Calu3 (cell line): ENCODE measurements at places on chromosomes 5 and 9. TPM values are rescaled to one million over a fixed set of nuclear protein-coding genes. Genes with fewer than 3 reads are reported as not detected.
A peak's percentile ranks its signal among the peaks of the same experiment; 100 is the strongest.

DNA sequence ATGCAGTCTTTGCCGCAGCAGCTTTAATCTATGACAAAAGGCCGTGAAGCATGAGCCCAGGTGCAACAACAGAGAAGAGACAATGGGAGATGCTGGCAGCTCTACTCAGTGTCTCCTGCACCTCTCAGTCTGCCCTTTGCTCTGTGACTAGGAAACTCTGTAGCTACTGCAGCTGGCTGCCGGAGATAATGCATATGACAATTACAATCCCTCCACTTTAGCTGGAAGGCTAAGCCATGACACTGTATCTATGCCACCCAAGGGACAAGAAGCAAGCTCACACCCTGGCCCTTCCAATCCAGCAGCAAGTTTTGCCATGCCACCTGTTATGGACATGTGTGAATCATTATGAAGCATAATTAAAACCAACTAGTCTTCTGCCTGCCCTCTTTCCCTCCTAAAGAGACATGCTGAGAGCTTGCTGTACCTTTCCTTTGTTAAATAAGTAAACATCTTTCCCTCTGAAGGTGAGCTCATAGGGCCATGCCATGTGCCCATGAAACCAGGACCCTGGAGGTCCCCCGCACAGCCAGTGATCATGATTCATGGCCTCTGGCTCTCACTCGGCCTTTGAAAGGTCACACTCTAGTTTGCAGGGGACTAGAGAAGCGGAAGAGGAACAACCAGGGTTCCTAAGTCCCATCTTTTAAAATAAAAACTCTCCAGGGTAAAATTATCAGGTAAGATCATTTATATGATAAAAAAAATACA is 219.4 kb downstream of the SPOCK1 start:
- H3K4me3 ChIP-seq, result no peak overlapping the region
- no peaks in the 10 kb centered on the region for H3K36me3 ChIP-seq
- no peaks in the 10 kb centered on the region for H3K4me1 ChIP-seq
- no peak for DNase-seq

DNA sequence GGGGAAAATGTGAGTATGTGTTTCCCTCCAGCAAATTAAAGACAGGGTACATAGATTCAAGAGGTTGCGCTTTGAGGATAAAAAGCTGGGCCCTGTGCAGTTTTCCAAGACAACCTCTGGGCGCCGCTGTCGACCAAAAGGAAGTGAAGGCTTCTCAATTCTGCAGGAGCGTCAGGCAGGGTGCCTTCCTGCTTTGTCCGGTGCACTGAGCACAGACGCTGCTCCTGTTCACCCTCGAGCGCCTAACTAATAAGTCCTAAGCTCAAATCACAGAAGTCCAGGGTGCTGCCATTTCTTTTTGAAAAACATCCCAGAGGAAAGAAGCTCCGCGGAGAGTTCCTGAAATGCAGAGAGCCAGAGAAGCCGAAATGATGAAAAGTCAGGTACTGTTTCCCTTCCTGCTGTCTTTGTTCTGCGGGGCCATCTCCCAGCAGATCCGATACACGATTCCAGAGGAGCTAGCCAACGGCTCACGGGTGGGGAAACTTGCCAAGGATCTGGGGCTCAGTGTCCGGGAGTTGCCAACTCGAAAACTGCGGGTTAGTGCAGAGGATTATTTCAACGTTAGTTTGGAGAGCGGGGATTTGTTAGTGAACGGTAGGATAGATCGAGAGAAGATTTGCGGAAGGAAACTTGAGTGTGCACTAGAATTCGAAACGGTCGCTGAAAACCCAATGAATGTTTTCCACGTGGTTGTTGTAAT is at the start of gene PCDHGB1:
Gene PCDHGB1 (plus strand): TSS at position 183 of the 703 bp plus-strand sequence. CDS start 162 bp downstream, at position 345.
- no peaks in the 10 kb centered on the region for H3K27me3 ChIP-seq
- H3K4me3 ChIP-seq, result no peak within 1 kb of the TSS
- no peak within 1 kb of the TSS for H3K27ac ChIP-seq

- no peak for DNase-seq
- no peaks in the 10 kb centered on the region for H3K27me3 ChIP-seq
- H3K4me3 ChIP-seq, result no peak overlapping the region
- H3K36me3 ChIP-seq, result no peaks in the 10 kb centered on the region
- no peaks in the 10 kb centered on the region for H3K4me1 ChIP-seq
These were observed 109.2 kb downstream of the ADAMTS19 start for GRCh38 chr5:129569295-129569694.

The ZDHHC21 gene
- 10.6 and 11.8 TPM in 2 replicates for total RNA-seq

The C5orf58 gene
- total RNA-seq, result not detected in 2 replicates

The NXNL2 gene
- total RNA-seq, result 1.4 TPM in 2 replicates

The PCDHGA6 gene
- total RNA-seq, result 0.71 and 0.80 TPM in 2 replicates

The PDLIM4 gene
- 15.4 and 20.8 TPM in 2 replicates for total RNA-seq

The PTGES gene
- total RNA-seq, result 6.3 and 7.4 TPM in 2 replicates

GRCh38 chr9:4794691-4795090 is 1.9 kb downstream of the RCL1 start:
- no peak for DNase-seq
- peaks cover 26% of the 10 kb centered on the region for H3K36me3 ChIP-seq
- H3K27ac ChIP-seq, result no peak overlapping the region
- peaks cover 27% of the 10 kb centered on the region for H3K4me1 ChIP-seq
- H3K4me3 ChIP-seq, result peak overlapping the region; percentile 83

The LCN1 gene
- not detected in 2 replicates for total RNA-seq

DNA sequence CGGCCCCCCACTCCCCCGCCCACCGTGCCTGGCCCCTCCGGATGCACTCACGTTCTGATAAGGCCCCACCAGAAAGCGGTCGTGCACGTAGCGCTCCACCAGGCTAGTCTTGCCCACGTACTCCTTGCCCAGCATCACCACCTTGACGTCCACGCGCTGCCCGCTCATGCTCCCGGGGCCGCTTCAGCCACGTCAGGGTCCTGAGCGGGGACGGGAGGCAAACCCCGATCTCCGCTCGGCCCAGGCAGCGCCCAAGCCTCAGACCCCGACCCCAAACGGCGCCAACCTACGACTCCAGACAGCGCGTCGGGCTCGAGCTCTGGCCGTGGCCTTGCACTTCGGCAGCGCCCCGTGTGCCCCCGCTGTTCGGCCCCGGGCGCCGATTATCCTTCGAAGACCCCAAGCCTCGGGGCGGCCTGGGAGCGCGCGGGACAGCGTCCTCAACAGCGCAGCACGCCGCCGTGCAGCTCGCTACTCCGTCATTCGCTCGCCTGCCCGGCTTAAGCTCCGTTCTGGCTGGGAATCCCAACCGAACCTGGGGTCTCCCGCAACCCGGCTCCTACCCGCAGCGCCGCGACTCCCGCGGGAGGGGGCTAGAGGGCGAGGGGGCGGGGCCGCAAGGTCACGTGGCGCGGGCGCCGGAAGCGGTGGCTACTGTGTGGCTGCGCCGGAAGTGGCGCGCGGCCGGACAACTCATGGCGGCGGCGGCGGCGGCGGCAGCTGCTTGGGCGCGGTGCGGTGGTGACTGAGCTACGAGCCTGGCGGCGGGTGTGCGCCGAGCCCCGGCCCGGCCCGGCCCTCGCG is at the start of the genes PRELID1 and RAB24:
Gene PRELID1 (plus strand): TSS at position 679 of the 804 bp plus-strand sequence. CDS start 187 bp downstream, outside the sequence.
Gene RAB24 (minus strand): TSS at position 599 of the 804 bp plus-strand sequence. CDS start 431 bp downstream, at position 168.
- peak; percentile 96 for DNase-seq
- H3K36me3 ChIP-seq, result peaks cover 73% of the 10 kb centered on the region
- H3K4me1 ChIP-seq, result peaks cover 60% of the 10 kb centered on the region
- H3K27ac ChIP-seq, result peak within 1 kb of the TSS; percentile 89

The CCDC192 gene
- total RNA-seq, result 2.1 and 2.5 TPM in 2 replicates

- H3K4me1 ChIP-seq, result peaks cover 26% of the 10 kb centered on the region
- H3K4me3 ChIP-seq, result peak overlapping the region; percentile 80
- peaks cover 37% of the 10 kb centered on the region for H3K36me3 ChIP-seq
- DNase-seq, result peak; percentile 83
- H3K27ac ChIP-seq, result peak overlapping the region; percentile 96
- H3K27me3 ChIP-seq, result no peaks in the 10 kb centered on the region
These were observed 2.5 kb upstream of the ZNF608 start for GRCh38 chr5:124748687-124749594.

DNA sequence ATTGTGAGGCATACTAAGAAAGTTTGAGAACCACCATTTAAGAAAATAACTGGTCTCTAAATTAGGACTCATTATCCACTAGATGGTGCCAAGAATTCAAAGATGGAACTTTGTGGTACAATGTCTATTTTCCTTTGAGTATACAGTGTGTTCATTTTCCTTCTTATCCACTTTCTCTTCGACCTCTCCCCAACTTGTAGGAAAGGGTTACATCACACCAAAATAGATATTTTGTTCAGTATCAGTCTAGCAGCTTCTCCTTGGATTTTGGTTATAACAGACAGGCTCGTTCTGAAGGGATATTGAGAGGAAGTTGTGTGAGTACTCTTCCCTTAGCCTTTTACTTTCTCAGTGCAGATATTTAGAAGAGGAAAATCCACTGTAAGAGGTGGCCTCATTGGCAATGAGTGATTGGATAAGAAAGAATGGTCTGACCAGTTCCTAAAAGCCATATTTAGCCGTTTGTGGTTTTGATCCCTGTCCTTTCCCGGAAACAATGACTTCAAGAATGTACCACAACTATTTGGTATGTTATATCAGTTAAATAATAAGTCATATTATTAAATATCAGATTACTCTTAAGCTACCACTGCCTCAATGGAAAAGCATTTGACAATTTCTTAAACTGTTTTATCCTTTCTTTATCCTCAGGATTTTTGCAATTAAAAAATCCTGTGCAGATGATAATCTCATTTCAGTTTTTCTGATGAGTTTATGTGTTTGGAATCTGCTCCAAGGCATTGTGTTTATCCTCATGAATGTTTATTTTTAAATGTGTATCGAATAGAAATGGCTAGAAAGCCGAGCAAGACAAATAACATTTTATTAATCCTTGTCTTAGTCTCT is 69.0 kb upstream of the GRAMD2B start:
- H3K27ac ChIP-seq, result peak overlapping the region; percentile 96
- peak; percentile 62 for DNase-seq
- no peaks in the 10 kb centered on the region for H3K27me3 ChIP-seq
- H3K4me3 ChIP-seq, result peak overlapping the region; percentile 68
- peaks cover 64% of the 10 kb centered on the region for H3K4me1 ChIP-seq

The MTREX gene
- 73.9 and 79.0 TPM in 2 replicates for total RNA-seq

GRCh38 chr9:132546148-132547051 is 36.0 kb upstream of the BARHL1 start:
- H3K4me1 ChIP-seq, result peaks cover 37% of the 10 kb centered on the region
- peak; percentile 59 for DNase-seq
- H3K4me3 ChIP-seq, result peak overlapping the region; percentile 24
- peak overlapping the region; percentile 91 for H3K27ac ChIP-seq

DNA sequence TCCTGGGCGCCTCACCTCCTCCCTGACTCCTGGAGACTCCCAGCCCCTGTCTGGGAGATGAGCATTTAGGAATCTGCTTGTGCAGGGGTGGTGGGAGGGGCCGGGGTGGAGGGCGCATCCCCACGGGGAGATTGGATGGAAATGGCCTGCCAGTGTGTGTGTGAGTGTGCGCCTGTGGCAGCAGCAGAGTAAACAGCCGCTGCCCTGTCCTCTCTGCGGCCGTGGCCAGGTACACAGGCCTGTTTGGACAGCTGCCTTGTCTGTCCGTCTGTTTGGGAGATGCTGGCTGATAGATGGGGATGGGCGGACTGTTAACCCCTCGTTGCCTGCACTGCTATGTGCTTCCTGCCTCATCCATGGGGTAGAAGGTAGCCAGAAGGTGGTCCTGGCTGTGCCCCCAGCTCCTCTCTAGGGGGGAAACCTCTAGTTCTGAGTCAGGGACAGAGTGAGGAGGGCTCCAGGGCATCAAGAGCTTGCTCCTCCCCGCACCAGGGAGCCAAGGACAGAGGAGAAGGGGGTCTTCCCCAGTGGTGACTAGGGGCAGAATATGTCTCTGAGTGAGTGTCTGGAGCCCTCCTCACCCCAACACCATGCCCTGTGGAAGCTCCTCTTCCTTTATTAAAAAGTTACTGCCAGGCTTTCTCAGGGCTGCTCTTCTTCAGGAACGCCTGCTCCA is 60.1 kb downstream of the LMX1B start:
- DNase-seq, result no peak
- H3K4me1 ChIP-seq, result no peaks in the 10 kb centered on the region
- H3K27me3 ChIP-seq, result peaks cover 63% of the 10 kb centered on the region
- H3K36me3 ChIP-seq, result no peaks in the 10 kb centered on the region
- no peak overlapping the region for H3K27ac ChIP-seq
- no peak overlapping the region for H3K4me3 ChIP-seq

- H3K36me3 ChIP-seq, result no peaks in the 10 kb centered on the region
- no peak for DNase-seq
- peaks cover 13% of the 10 kb centered on the region for H3K4me1 ChIP-seq
- no peak overlapping the region for H3K27ac ChIP-seq
These were observed 72.6 kb downstream of the VAV2 start for GRCh38 chr9:133919253-133920115.

The SNCAIP gene
- total RNA-seq, result 0.22 TPM in 1 of 2 replicates, not detected in the other

The ACOT12 gene
- 0.87 TPM in 1 of 2 replicates, not detected in the other for total RNA-seq

DNA sequence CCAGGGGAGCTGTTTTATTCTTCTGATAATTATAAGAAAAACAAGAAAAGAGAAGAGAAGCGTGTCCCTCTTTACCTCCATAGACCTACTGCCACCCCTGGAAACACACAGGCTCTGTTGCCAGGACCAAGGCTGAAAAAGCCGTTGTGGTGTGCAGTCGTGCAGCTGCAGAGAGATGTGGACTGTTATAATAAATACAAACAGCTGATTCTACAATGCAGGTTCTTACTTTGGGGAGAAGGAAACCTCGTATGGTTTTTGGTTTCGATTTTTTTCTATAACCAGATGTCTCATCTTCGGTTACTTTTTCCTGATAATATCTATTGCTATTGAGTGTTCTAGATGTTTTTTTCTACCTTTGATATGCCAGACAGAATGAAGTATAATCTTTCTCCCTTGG is 28.1 kb downstream of the FYB1 start:
- peaks cover 71% of the 10 kb centered on the region for H3K4me1 ChIP-seq
- no peak overlapping the region for H3K4me3 ChIP-seq
- no peak overlapping the region for H3K27ac ChIP-seq

- no peak overlapping the region for H3K27ac ChIP-seq
- H3K4me1 ChIP-seq, result no peaks in the 10 kb centered on the region
- peaks cover 21% of the 10 kb centered on the region for H3K36me3 ChIP-seq
- H3K27me3 ChIP-seq, result no peaks in the 10 kb centered on the region
- no peak overlapping the region for H3K4me3 ChIP-seq
These were observed 30.7 kb upstream of the GPR21 start for GRCh38 chr9:123002754-123003153.

GRCh38 chr5:135890867-135891266 is 4.8 kb downstream of the IL9 start:
- peaks cover 3% of the 10 kb centered on the region for H3K27me3 ChIP-seq
- H3K36me3 ChIP-seq, result no peaks in the 10 kb centered on the region
- H3K4me1 ChIP-seq, result peaks cover 12% of the 10 kb centered on the region
- no peak for DNase-seq

- H3K27ac ChIP-seq, result no peak overlapping the region
- no peak for DNase-seq
- peaks cover 4% of the 10 kb centered on the region for H3K36me3 ChIP-seq
- no peaks in the 10 kb centered on the region for H3K4me1 ChIP-seq
- H3K27me3 ChIP-seq, result no peaks in the 10 kb centered on the region
- no peak overlapping the region for H3K4me3 ChIP-seq
These were observed 38.4 kb downstream of the PLAC8L1 start for GRCh38 chr5:146066968-146067367.

The RGS7BP gene
- total RNA-seq, result not detected in 2 replicates

The ACER2 gene
- total RNA-seq, result 7.6 and 10.0 TPM in 2 replicates

The CCDC171 gene
- total RNA-seq, result 2.1 and 2.4 TPM in 2 replicates

GRCh38 chr5:177005619-177006264 is 837 bp downstream of the UIMC1 start:
- peak overlapping the region; percentile 99 for H3K4me3 ChIP-seq
- no peaks in the 10 kb centered on the region for H3K27me3 ChIP-seq
- H3K4me1 ChIP-seq, result no peaks in the 10 kb centered on the region
- peak overlapping the region; percentile 86 for H3K27ac ChIP-seq

The PCDHA13 gene
- total RNA-seq, result 2.0 and 2.3 TPM in 2 replicates

The CAAP1 gene
- 12.5 and 14.9 TPM in 2 replicates for total RNA-seq
